Activated B cell treated with CpG ODN at 0.5 μM for 24 hours (primary cell): ENCODE measurements at places on chromosomes 11 and 22.
A peak's percentile ranks its signal among the peaks of the same experiment; 100 is the strongest.

DNA sequence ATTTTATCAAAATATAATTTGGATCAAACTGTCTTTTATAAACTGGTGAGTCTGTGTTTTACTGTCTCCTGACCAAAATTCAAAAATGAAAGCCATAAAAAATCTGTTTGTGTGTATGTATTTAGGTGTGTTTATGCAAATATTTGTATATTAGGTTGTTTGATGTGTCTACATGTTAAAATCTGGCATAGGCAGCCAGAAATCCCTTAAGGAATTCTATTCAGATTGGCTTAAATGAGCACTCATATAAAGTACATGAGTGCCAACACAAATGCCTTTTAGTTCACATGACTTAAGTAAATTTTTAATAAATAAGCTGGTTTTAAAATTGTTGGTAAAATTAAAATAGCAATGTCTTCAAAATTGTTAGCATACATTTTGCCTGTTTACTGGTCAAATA lies 133.3 kb upstream of the GUCY1A2 start:
- no peaks in the 10 kb centered on the region for H3K36me3 ChIP-seq
- no peaks in the 10 kb centered on the region for H3K4me1 ChIP-seq
- H3K4me3 ChIP-seq: no peak overlapping the region
- no peak for DNase-seq
- H3K27ac ChIP-seq: no peak overlapping the region
- no peaks in the 10 kb centered on the region for H3K27me3 ChIP-seq

DNA sequence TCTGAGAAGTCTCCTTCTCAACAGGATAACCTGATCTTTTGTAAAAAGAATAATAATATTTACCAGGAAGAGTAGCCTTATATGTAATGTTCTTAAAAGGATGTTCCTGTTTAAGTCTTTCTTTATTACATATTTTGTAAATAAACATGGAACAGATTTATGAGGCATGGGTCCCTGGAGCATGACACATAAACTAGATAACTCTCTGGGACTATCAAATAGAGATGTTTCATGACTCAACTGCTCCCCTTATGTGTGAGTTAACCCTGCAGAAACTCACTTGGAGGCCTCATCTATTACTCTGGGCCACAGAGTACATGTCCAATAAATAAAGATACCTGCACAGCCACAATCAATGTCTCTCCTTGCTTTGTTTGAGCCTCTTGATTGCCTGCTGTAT lies 64.6 kb downstream of the GDPD4 start:
- no peak overlapping the region for H3K4me3 ChIP-seq
- no peak overlapping the region for H3K27ac ChIP-seq
- no peaks in the 10 kb centered on the region for H3K36me3 ChIP-seq
- H3K27me3 ChIP-seq: peaks cover 5% of the 10 kb centered on the region

- H3K4me1 ChIP-seq: no peaks in the 10 kb centered on the region
- no peak for DNase-seq
- H3K36me3 ChIP-seq: no peaks in the 10 kb centered on the region
- no peak overlapping the region for H3K4me3 ChIP-seq
Observed at GRCh38 chr22:50136581-50137015, 33.9 kb upstream of the PANX2 start.

DNA sequence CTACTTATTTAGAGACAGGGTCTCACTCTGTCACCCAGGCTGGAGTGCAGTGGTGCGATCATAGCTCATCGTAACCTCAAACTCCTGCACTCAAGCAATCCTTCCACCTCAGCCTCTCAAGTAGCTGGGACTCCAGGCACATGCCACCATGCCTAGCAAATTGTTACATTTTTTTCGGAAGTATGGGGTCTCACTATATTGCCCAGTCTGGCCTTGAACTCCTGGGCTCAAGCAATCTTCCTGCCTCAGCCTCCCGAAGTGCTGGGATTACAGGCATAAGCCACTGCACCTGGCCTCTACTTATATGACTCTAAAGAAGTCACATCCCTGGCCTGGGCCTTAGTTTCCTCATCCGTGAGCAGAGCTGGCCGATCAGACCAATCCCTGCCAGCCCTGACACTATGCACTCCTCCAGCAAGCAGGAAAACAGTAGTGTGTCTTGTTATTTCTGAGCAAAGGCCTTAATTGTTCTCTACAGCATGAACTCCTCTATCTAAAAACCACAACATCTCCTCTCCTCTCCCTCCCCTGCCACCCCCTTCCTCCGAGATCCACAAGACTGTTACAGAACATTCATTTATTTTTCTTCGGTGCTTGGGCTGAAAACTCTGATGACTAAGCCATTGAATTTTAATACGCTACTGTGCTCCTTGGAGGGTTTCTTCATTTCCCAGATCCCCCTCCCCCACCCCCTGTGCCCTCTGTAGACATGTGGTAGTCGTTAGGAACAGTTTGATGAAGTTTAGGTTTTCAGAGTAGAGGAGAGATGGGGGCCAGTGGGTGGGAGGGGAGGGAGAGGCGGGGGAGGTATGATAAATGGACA lies 91.5 kb downstream of the ABTB2 start:
- H3K4me1 ChIP-seq: peaks cover 10% of the 10 kb centered on the region
- H3K27ac ChIP-seq: peak overlapping the region; percentile 2
- no peak overlapping the region for H3K4me3 ChIP-seq
- H3K27me3 ChIP-seq: no peaks in the 10 kb centered on the region
- no peaks in the 10 kb centered on the region for H3K36me3 ChIP-seq

DNA sequence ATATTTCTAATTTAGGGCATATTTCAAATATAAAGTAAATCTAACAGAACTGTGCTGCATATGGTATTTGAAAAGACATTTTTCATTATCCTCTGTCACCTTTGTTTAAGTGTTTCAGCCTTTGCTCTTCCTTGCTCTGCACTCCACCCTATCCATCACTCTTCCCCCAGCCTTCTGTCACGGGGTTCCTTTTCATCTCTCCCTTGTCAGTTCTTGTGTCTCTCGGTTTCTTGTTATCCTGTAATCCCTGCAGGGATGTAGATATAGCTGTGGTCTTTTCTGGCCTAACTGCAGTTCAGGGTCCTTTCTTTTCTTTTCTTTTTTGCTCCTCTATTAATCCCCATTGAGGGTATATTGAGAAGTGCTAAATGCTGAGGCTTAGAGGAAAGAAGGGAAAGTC lies 261.9 kb downstream of the DCDC1 start:
- H3K4me3 ChIP-seq: no peak overlapping the region
- DNase-seq: no peak
- no peaks in the 10 kb centered on the region for H3K27me3 ChIP-seq
- no peaks in the 10 kb centered on the region for H3K4me1 ChIP-seq

- H3K4me3 ChIP-seq: no peak overlapping the region
- no peak overlapping the region for H3K27ac ChIP-seq
- H3K36me3 ChIP-seq: no peaks in the 10 kb centered on the region
- peaks cover 13% of the 10 kb centered on the region for H3K27me3 ChIP-seq
- no peaks in the 10 kb centered on the region for H3K4me1 ChIP-seq
Observed at GRCh38 chr11:8989453-8989852, 14.3 kb downstream of the NRIP3 start.

GRCh38 chr11:1773131-1773993 lies 9.6 kb upstream of the CTSD start:
- H3K4me3 ChIP-seq: no peak overlapping the region
- H3K4me1 ChIP-seq: peaks cover 6% of the 10 kb centered on the region
- H3K27me3 ChIP-seq: peaks cover 39% of the 10 kb centered on the region
- H3K27ac ChIP-seq: no peak overlapping the region

- no peak for DNase-seq
- H3K36me3 ChIP-seq: no peaks in the 10 kb centered on the region
- no peak overlapping the region for H3K4me3 ChIP-seq
- peaks cover 16% of the 10 kb centered on the region for H3K27me3 ChIP-seq
- no peak overlapping the region for H3K27ac ChIP-seq
Observed at GRCh38 chr11:20031155-20032001, 128.9 kb downstream of the DBX1 start.

DNA sequence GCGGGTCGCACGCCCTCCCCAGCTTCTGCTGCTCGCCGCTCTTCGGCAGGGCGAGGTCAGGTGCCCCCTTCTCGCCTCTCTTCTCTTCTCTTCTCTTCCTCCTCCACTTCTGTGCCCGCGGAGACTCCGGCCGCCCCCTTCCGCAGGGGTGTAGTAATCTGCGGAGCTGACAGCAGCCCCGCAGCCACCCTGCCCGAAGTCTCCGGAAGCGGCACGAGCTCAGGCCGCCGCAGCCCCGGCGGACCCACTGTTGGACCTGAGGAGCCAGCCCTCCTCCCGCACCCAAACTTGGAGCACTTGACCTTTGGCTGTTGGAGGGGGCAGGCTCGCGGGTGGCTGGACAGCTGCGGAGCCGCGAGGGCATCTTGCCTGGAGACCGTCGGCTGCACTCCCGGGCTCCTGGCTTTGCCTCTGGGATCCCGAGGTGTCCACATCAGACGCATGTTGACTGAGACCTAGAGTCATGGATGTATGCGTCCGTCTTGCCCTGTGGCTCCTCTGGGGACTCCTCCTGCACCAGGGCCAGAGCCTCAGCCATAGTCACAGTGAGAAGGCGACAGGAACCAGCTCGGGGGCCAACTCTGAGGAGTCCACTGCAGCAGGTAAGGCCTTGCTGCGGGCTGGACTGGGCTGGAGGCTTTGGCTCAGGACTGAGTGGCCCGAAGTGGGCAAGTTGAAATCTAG lies 486 bp downstream of the STIM1 start:
- peak overlapping the region; percentile 89 for H3K27ac ChIP-seq
- H3K4me1 ChIP-seq: peaks cover 70% of the 10 kb centered on the region

DNA sequence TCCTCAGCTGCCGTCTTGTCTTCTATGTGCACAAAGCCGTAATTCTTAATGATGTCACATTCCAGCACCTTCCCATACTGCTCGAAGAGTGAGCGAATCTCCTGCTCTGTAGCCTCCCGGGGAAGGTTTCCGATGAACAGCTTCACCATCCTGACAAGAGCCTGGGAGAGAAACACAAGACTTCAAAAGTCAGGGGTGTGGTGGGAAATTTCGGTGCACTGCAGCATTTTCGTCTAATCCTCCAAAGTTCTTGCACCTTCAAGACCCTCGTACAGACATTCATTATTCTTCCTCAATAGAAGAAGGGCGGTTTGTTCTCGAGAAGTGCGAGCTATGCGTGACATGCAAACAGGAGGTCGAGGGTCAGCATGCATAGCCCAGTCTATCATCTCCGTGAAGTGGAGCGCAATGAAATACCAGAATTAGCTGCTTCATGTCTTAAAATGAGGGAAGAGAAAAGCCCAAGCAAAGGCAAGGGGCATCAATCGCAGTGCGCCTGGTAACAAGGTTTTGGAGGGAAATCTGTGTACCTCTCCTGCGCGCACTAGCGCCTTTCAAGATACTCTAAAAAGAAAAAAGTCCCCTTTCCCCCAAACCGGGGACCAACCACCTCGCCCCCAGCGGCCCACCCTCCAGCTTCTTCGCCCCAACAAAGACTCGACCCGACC lies 622 bp downstream of the RBM4B start:
- peak overlapping the region; percentile 97 for H3K4me3 ChIP-seq
- H3K4me1 ChIP-seq: peaks cover 38% of the 10 kb centered on the region
- DNase-seq: no peak
- no peaks in the 10 kb centered on the region for H3K27me3 ChIP-seq

- DNase-seq: no peak
- H3K4me1 ChIP-seq: no peaks in the 10 kb centered on the region
- no peak overlapping the region for H3K4me3 ChIP-seq
- peaks cover 3% of the 10 kb centered on the region for H3K27me3 ChIP-seq
- no peaks in the 10 kb centered on the region for H3K36me3 ChIP-seq
- H3K27ac ChIP-seq: no peak overlapping the region
Observed at GRCh38 chr11:126132319-126132718, 69.7 kb upstream of the CDON start.

GRCh38 chr11:76208438-76209374 lies 2.4 kb upstream of the WNT11 start:
- no peak overlapping the region for H3K27ac ChIP-seq
- peak; percentile 78 for DNase-seq
- H3K4me3 ChIP-seq: peak overlapping the region; percentile 86
- H3K27me3 ChIP-seq: peaks cover 40% of the 10 kb centered on the region
